NCI-H187 treated with DMSO at 0.1 percent for 48 hours (cell line): ENCODE measurements at places on chromosomes 2 and 18.

- DNase-seq = no peak
Observed at GRCh38 chr18:79955302-79956075, 4.0 kb upstream of the SLC66A2 start.

DNA sequence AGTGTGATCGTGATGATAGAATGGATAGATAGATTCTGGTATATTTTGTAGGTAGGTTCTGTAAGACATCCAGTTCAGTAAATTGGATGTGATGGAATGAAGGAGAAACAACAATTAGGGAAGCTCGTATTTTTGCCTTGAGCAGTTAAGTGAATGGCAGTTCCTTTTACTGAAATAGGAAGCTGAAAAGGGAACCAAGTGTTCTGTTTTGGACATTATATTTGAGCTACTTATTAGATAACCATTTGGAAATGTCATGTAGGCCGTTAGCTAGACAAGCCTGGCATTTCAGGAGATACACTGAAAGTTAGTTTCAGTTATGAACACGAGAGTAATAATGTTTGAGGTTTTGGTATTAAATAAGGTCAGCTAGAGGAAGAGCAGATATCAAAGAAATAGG is 41.5 kb downstream of the MARCHF7 start:
- DNase-seq = no peak

- no peak for DNase-seq
Observed at GRCh38 chr18:48186131-48186766, 222.9 kb downstream of the ZBTB7C start.

DNA sequence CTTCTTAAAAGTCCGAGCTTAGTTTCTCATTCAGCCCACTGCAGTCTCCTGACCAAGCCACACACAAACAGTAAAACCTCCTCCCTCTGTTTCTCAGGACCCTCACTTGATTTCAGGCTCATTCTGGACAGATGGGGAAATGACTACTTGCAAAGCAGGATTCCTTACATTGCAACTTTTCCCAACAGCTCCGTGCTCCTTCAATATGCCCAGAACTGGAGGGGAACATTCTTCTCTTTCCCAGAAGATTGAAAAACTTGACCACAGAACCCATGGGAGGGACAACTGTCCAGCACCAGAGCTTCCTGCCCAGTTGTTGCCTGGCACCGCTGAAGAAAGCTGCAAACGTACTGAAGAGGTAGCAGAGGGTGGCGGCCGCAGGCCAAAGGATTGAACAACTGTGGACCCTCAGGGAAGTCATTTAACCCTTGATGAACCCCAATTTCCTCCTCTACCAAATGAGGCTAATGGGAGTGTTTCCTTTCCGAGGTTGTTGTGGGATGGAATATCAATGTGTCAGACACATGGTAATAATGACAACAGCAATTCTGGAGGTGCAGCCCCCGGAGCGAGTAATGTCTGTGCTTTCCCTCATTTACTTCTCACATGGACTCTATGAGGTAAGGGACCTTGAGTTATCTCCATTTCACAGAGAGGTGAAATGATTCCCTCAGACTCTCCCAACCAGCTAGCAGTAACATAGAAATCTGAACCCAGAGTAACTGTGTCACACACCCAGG is 25.0 kb downstream of the BCL11A start:
- no peak for DNase-seq

- no peak for DNase-seq
Observed at GRCh38 chr18:69492861-69493260, 92.2 kb downstream of the DOK6 start.
